Stimulated activated CD8-positive, alpha-beta memory T cell treated with anti-CD3 and anti-CD28 coated beads, Interleukin-15, amount 100 ng/mL, for 1 hour (primary cell): ENCODE measurements at places on chromosomes 5 and 9.

DNA sequence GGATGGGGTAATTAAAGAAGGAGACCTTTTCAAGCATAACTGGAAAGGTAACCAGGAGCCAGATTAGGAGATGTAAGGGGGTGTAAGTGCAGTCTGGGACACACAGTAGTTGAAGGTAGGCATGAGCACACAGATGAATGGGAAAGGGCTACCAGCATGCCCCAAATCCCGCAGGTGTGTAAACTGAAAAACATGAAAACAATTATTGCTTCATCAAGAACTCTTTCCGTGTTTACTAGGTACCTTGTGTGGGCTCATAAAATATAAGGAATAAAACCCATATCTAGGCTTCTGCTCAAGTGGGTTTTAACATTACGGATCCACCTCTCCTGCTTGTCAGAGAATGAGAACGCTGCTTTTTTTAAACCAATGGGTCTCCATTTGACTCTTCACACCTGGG is 1.1 kb downstream of the MAPKAP1 start:
- DNase-seq, result no peak

- no peak for DNase-seq
Measured at GRCh38 chr5:5799826-5800225, 377.3 kb downstream of the ICE1 start.

DNA sequence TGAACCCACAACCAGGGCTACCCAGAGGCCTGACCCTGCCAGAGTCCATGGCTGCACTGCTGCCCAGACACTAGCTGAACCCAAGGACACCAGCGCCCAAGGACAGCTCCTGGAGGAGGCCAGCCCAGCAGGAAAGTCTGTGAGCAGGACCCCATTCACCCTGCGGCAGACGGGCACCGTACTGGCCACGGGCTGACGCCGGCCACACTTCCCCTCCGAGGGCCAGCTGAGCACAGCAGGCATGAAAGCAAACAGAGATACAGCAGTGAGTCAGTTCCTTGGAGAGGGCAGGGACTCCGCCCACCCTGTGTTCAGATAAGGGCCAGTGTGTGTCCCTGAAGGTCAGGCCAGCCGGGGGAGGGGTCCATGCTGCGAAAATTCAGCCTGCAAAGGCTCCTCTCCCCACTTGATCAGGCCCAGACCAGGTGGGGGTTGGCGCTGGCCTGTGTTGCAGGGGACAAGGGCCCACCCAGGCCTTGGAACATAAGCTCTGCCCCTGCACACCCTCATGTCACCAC is 3.2 kb downstream of the RNF208 start:
- DNase-seq, result no peak

GRCh38 chr5:67942421-67942820 is 273.1 kb upstream of the PIK3R1 start:
- no peak for DNase-seq

DNA sequence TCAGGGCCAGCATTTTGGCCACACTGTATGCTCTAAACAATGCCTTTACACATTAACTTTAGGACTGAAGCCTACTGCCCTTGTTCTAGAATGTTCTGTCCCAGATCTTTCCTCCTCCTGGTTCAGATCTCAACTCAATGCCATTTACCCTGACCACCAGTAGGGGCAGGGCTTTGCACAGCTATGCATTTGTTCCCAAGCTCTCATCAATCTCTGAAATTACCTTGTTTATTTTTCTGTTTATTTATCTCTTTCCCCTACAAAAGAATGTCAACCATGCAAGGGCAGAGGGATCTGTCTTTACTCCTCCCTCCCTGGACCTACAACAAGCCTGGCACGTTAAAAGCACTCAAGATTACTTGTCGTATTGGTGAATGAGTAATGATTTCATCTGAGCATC is 612.9 kb downstream of the BNC2 start:
- no peak for DNase-seq

- DNase-seq, result no peak
Measured at GRCh38 chr9:135010921-135011320, 76.5 kb upstream of the OLFM1 start.

- DNase-seq, result no peak
Measured at GRCh38 chr5:36436306-36436705, 134.6 kb upstream of the RANBP3L start.

DNA sequence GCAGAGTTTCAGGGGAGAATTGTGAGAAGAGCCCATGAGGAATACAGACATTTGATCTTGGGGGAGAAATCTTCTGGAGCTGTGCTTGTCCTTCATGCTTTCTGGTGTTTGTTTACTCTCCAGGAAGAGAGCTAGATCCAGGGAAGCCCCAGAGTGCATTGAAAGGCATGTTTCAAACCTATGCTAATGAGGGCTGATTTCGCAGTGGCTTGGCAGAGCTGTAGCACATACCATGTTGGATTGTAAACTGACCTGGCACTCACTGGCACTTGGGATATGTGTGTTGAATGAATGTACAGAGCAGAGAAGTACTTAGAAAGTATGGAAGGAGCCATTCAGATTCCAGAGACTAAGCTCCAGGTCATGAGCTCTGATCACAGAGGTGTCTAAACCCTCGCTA is 30.9 kb downstream of the TNFSF8 start:
- DNase-seq, result no peak

DNA sequence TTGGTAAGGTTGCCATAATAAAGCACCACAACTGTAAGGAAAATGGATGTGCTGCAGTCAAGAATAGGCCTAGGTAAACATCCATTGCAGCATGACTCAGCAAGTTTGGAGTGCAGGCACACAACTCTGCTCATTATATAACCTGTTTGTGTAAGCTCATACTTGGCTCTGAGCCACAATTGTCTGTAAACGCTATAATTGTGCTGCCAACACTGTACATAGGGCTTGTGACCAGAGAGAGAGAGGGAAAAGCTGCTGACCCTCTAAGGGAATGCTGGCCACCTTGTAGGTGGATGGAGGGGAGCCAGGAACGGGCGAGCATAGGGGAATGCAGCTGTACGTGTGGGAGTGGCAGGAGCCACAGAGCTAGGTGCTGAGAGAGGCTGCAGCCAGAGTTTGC is 2186.5 kb upstream of the ACO1 start:
- DNase-seq, result no peak

GRCh38 chr9:137820161-137820855 is 57.3 kb upstream of the CACNA1B start:
- no peak for DNase-seq

DNA sequence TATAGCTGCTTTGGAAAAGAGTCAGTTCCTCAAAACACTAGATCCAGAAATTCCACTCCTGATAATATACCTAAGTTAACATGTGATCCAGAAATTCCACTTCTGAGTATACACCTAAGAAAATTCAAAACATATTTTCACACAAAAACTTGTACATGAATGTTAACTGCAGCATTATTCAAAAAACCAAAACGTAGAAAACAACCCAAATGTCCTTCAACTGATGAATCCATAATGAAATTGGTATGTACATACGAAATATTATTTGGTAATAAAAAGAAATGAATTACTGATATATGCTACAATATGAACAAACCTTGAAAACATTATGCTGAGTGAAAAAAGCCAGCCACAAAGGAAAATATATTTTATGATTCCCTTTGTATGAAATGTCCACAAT is 16.5 kb upstream of the AFF4 start:
- no peak for DNase-seq

GRCh38 chr9:133089271-133089671 is 27.5 kb downstream of the CEL start:
- DNase-seq, result no peak

DNA sequence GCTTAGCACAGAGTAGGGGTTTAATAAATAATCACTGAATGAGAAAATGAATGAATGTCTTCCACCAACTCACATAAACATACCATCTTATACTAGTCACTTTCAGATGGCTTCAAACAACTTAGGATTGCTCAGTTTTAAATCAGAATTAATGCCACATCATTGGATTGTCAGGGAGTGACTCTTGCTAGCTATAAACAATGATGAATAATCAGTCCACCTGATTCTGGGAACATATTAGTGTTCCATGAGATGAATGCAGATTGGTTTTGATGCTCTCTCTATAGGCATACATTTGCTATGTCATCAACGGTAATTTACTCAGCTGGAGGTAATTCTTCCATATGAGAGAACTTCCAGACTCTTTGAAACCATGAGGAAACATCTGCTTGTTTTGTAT is 97.4 kb downstream of the CDH9 start:
- DNase-seq, result no peak

GRCh38 chr5:77832938-77833337 is 56.8 kb upstream of the TBCA start:
- DNase-seq, result no peak

DNA sequence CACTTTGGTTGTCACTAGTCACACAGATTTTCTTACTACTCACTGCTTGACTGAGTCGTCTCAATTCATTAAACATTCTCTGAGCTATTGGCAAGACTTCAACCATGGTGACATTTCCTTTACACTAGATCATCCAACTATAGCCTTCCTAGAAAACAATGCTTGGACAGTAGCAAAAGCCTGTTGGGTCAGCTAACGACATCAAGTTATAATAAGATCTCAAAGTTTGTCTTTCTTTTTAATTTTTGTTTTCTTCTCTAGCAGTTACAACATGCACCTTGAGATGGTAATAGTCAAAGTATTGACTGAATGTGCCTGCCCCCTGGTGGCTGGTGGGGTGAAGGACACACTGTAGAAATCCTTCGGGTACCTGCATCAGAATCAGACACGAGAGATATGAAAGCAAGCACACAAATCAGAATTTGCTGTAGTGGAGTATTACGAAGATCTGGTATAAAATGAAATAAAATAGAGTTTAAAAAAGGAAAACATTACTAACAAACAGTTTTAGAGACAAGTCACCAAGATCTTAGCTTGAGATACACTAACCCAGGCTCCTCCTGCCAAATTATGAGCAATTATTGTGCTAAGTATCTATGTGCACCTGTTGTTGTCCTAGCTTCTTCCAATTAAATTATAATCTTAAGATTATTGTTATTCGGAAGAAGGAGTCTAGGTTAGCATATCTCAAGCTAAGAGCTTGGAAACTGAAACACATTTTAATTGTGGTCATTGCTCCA is 81.2 kb downstream of the ARL15 start:
- DNase-seq, result peak; percentile 63

GRCh38 chr5:144273232-144274027 is 102.8 kb downstream of the KCTD16 start:
- no peak for DNase-seq

DNA sequence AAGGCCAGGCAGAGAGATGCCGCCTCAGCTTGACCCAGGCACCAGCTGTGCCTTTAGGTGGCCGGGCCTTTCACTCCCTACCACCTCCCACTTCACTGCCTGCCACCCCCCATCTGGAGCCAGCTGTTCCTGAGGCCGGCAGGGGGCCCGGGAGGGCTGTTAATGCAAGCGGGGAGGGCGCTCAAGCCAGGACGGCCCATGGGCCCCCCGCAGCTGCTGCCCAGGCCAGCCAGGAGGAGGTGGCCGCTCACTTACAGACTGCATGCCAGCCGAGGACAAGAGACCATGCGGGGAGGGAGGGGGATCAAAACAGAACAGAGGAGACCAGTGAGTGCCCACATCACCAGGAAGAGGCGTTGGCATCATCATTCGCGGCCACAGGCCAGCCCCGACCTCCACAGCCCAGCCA is 4.5 kb downstream of the ABCA2 start:
- DNase-seq, result no peak

- DNase-seq, result no peak
Measured at GRCh38 chr5:172688349-172689217, 47.5 kb downstream of the NEURL1B start.

GRCh38 chr5:97629276-97629675 is 446.2 kb upstream of the RIOK2 start:
- DNase-seq, result no peak

GRCh38 chr5:35059251-35059650 is 11.5 kb upstream of the AGXT2 start:
- no peak for DNase-seq

DNA sequence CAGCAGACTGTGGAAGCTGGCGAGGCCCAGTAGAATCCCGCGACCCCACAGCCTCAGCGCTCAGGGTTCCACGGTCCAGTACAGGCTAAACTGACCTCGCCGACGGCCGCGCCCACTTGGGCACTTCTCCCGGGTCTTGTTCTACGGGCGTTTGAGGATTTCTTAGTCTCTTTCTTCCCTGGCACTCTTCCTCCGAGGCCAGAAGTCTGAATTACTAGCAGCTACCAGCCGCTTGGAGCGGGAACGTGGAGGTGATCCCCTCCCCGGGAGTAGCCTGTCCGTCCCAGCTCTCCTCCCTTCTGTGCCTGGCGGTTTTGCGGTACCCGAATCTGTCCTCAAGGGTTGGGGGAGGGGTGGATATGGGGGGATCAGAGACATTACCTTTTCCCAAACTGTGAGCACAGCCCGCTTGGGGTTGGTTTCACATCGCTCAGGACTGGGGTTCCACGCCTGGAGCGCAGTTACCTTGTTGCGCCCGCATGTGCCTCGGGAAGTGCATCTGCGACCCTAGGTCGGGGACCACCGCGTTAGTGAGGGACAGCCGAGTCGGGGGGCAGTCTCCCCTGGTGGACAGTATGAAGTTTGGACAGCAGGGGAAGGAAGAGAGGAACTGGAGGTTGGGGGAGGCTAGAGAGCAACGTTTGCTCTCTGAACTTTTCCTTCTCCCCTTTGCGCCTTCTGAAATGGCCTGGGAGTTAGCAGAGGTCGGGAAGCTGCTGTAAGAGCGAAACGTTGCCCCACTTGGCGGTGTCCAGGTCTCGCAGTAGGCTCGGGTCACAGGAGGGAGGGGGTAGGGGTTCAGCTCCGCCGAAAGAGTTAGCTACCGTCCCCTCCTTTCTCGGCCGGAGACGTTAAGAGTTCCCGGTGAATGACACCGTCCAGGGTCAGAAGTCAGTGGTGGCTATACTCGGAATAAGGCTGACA is 190.8 kb downstream of the MEF2C start:
- DNase-seq, result no peak

DNA sequence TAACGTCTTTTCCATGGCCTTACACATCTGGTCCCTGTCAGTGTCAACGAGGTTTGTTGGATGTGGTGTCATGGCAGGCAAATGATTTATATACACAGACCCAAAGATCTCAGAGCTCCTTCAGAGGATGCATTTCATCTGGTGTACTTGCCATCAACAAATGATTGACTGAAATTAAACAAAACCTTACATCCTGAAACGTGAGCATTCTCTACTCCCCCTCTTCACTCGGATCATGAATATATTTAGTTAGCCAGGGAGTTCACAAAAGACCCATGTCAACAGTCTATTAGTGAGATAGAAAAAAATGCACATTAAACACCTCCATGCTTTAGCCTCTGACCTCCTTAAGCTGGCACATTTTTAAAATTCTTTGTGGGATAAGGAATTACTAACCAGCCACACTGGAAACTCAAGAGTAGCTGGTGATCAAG is 215.6 kb downstream of the EFNA5 start:
- DNase-seq, result no peak

GRCh38 chr9:24007185-24007584 is 181.1 kb upstream of the ELAVL2 start:
- no peak for DNase-seq

- DNase-seq, result peak; percentile 71
Measured at GRCh38 chr9:120925535-120926396, 830 bp downstream of the TRAF1 start.

GRCh38 chr5:38745836-38746732 is 99.7 kb upstream of the OSMR start:
- no peak for DNase-seq

DNA sequence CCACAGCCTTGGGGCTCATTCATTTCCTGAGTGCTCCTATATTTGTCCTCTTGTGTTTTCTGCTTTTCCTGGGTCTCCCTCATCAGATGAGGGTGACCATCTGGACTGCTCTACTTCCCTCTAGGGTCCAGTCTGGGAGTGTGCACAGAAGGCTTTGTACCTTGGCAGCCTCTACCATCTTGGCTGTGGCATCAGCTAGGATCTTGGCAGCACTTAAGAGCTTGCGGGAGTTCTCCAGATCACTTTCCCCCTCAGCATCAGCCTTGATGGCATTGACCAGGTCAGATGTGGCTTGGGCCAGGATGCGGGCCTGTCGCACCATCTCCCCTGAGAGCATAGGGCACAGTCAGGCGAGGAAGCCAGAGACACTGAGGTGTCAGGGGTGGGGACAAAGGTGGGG is 15.8 kb downstream of the TLN1 start:
- no peak for DNase-seq
